ENCODE measurements at places on chromosomes 12 and 14.

GRCh38 chr12:130764475-130765185, 48.5 kb upstream of the RIMBP2 start:
- peak; percentile 14 for DNase-seq

DNA sequence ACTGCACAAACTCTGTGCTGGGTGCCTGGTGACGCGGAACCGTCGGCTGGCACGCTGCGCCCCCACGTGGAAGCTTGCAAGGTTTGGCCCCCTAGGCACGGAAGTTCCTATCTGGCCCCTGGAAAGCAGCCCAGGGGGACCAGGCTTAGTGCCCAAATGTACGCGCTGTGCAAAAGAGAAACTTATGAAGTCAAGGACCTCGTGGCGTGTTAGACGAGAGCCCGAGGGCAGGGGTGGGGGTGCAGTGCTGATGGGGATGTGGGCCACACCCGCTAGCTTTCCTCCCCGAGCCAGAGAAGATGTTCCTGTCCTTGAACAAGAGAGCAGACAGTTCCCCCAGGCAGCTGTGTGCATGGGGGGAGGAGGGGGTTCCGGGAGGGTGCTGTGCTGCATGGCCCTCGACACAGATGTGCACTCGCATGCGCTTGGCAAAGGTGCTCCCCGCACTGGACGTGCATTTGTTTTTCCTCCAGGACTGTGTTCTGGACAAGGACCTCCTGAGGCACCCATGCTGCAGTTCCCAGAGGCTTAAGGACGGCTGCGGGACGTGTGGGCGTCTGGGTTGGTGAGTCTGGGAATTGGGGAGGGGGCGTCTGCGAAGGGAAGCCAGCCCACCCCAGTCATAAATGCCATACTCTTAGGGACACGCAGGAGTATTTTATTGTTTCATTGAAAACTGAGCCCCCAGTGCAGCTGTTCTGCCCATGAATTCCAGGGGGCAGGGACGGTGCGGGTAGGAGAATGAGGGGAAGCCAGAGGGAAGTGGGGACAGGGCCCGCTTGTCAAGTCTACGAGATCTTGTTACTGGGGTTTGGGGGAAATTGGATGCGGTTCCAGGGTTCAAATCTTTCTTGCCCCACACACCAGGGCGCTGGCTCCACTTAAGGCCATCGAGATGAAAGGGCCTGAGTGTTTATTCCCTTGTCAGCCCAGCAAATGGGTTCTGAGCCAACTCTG, 80.0 kb downstream of the NTF3 start:
- no peak for DNase-seq

DNA sequence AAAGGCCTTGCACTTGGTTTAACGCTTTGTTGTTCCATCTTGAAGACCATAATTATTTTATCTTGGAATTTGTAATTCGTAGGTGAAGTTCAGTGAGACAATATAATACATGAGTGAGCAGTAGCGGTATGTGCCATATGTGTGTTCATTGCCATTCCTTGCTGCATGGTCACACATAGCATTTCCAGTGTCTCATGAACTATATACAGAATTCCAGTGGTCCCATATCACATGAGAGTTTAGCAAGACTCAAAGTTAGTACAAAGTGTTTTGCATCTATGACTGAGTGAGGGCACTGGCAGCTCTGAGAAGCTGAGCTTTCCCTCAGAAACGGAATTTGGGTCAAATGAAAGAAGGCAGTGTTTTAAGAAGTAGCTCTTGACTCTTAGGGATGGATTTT, 359.8 kb downstream of the FOXG1 start:
- DNase-seq: no peak

GRCh38 chr12:10235761-10236631, 23.3 kb downstream of the GABARAPL1 start:
- DNase-seq: no peak

DNA sequence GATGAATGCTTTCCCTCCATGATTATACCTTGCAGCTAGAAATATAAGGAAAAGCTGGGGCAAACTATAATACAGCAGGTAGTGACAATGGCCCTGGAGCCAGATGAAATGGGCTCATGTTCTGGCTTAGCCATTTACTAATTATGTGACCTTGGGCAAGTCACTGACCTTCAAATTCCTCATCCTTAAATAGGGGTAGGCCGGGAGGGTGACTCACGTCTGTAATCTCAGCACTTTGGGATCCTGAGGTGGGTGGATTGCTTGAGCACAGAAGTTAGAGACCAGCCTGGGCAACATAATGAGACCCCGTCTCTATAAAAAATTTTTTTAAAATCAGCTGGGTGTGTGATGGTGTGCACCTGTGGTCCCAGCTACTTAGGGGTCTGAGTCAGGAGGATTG, 155.4 kb downstream of the C12orf75 start:
- DNase-seq: no peak

DNA sequence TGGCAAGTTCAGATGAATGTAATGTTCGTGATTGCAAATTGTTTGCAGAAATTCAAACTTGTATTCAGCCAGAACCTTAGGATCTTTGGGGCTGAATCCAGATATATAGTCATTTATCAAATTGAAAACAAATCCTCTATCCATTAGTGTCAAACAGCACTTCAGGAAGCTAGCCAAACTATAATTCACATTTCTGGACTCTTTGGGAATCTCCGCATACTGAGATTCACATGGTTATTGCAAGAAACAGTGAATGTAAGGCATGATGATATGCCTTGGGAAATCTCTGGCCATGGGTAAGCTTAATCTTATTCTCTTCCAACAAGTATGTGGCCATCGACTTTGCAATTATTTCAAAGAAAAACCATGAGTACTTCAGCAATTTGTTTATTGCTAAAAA, 98.5 kb downstream of the KLHL28 start:
- no peak for DNase-seq

DNA sequence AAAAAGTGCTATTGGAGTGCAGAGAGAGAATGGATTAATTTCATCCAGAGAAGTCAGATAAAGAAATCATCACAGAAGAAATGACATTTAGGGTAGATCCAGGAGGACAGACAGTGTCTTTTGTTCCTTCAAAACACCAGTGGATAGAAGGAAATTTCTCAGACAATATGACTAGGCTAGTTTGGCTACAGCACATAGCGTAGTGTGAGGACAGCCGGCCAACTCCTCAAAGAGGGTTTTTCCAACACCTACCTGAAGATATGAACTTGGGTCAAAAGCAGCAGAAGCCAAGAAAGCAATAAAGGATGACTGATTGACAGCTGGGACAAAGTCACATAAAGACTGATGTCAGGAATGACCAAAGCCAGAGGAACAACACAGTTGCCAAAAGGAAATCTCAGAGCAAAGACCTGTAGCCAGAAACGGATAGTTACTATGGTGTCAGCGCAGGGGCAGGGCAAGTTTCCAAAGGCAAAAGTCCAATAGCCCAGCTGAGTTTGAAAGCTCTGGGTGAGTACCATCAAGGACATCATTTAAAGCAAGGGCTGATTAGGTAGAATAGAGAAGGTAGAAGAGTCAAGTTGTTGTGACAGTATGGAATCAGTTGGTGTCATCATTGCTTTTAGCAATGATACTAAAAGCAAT, 58.7 kb upstream of the PDE3A start:
- DNase-seq: no peak

GRCh38 chr12:108788076-108788782, 56.9 kb upstream of the CORO1C start:
- DNase-seq: no peak

- DNase-seq: no peak
Measured at GRCh38 chr12:132507656-132508490, 17.9 kb downstream of the FBRSL1 start.

DNA sequence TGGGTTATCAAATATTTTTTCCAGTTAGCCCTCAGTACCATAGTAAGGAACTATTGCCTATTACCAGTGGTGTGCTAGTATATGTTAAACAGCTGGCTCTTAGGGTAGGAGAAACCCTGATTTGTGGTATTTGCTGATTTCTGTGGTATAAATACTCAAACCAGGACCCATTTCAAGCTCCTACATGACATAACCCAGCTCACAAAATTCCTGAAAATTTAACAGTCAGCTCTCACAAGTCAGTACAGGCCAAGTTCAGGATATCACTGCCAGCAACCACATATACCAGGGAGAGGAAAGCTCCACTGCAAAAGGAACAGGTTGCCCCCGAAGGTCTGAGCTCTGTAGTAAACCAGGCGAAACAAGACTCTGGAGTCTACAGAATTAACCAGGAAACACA, 315.3 kb downstream of the NOVA1 start:
- no peak for DNase-seq

GRCh38 chr12:8951744-8952143, 2.3 kb upstream of the M6PR start:
- DNase-seq: no peak

GRCh38 chr12:122026706-122027333, 5.1 kb downstream of the BCL7A start:
- DNase-seq: no peak

GRCh38 chr12:117507548-117507947, 146.1 kb upstream of the NOS1 start:
- no peak for DNase-seq

DNA sequence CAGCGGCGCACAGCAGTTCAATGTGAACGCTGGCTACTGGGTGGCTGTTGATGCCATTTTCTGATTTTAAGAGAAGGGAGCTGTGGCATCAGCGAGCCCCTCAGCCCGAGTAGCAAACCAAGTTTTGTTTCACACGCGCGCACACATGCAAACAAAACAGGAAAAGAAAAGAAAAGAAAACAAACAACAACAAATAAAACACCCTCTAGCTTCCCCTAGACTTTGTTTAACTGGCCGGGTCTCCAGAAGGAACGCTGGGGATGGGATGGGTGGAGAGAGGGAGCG, 540 bp downstream of the PAX9 start:
- no peak for DNase-seq

DNA sequence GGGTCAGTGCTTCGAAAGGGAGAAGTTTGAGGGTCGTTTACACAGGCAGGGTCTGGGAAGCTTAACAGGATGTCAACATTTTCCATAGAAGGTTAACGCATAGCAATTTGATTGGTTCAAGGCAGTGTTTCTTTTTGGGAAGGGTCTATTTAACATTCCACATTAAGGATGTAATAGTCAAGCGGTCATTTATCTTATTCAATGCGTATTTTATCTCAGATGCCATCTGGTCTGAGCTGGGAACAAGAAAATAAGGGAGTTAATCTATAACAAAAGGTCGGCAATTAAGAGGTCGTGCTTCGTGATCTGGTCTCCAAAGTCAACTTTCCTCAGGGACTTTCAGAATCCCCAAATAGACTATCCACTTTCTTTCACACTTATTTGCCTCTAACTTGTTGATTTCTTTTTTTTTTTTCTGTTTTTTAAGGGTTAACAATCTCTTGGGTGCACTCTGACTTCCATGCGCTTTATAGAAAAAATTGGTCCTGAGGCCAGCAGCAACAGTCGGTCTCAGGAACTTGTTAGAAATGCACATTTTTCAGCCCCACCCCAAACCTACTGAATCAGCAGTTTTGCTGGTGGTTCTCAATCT, 550 bp upstream of the RESF1 start:
- DNase-seq: peak; percentile 36

GRCh38 chr14:38663382-38663781, 407.5 kb upstream of the CLEC14A start:
- DNase-seq: no peak

GRCh38 chr14:99234961-99235571, 36.9 kb downstream of the BCL11B start:
- no peak for DNase-seq

GRCh38 chr14:94538070-94538740, 23.0 kb upstream of the SERPINA4 start:
- no peak for DNase-seq

- DNase-seq: peak; percentile 2
Measured at GRCh38 chr14:78848234-78848820, 678.2 kb downstream of the NRXN3 start.

DNA sequence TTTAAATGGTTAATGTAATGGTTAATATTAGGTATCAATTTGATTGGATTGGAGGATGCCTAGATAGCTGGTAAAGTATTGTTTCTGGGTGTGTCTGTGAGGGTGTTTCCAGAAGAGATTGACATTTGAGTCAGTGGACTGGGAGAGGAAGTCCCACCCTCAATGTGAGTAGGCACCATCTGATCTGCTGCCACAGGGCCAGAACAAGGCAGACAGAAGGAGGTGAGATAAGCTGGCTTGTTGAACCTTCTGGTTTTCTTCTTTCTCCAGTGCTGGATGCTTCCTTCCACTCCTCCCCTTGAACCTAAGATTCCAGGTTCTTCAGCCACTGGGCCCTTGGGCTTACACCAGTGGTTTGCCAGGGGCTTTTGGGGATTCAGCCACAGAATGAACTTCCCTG, 756.5 kb upstream of the LRFN5 start:
- no peak for DNase-seq

DNA sequence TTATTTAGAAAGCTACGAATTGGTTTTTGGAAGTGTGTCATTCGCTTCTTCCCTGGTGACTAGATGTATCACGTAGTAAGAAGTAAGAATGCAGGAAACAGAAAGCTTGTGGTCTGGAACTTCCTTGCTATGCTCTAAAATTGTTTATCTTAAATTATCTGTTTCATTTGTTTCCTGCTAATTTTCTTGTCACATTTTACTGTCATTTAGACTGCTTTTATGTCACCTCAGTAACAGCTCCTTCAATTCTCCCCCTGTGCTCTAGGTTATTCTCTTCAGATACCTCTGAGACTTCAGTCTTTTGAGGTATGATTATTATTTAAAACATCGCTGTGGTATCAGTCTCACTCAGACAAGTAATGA, 699 bp upstream of the CD69 start:
- DNase-seq: no peak

DNA sequence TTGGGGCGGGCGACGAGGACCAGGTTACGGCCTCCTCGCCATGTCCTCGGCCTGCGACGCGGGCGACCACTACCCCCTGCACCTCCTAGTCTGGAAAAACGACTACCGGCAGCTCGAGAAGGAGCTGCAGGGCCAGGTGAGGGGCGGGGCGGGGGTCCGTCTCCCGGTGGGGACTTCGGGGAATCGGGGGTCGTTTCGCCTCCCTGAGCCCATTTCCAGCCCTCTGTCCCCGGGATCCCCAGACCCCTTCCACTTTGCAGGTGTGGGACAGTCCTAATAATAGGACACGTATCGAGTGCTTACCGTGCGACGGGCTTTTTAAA, 380 bp downstream of the ANKRD13A start:
- no peak for DNase-seq

DNA sequence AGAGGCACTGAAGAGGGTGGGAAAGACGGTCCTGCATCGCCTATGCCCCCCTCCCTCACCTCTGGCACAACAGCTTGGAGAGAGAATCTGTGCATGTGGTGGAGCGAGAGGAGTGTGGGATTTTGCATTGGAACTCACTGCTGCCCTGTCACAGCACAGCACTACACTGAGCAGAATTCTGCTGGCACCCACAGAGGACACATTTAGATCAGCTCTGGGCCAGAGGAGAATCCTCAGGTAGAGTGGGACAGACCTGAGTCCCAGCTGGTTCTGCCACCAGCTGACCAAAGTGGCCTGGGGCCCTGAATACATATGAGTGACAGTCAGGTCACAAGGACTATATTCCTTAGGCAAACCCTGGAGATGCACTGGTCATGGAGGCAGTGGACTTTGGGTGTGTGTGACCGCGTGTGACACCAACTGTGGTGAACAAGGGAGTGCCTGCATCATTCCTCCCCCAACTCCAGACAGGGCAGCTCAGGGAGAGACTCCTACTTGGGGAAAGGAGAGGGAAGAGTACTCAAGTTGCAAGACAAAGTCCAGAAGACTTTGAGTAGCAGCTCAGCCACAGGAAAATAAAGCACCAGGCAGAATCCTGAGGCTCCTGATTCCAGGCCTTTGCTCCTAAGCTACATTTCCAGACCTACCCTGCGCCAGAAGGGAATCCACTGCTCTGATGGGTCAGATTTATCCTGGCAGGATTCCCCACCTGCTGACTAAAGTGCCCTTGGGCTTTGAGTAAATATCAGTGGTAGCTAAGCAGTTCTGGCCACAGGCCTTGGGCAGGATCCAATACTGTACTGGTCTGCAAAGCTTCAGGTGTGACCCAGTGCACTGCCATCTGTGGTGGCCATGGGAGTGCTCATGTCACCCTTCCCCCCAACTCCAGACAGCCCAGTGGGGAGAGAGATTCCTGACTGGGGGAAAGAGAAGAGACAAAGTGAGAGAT, 10.6 kb upstream of the ACOT1 start:
- no peak for DNase-seq

Measured in amniotic stem cell (primary cell).